H9 (cell line): ENCODE measurements at places on chromosomes 1 and 21. TPM values are rescaled to one million over a fixed set of nuclear protein-coding genes. Genes with fewer than 3 reads are reported as not detected.

Gene IL23R
- not detected in 2 replicates for total RNA-seq

Gene FCGR3A
- not detected in 2 replicates for total RNA-seq

Gene PLA2G2D
- not detected in 2 replicates for total RNA-seq

Gene GNAT2
- total RNA-seq = 0.20 TPM in 1 of 2 replicates, not detected in the other

Gene MORN1
- total RNA-seq = 12.7 and 14.3 TPM in 2 replicates
